ENCODE measurements at places on chromosomes 7 and 10. TPM values are rescaled to one million over a fixed set of nuclear protein-coding genes. Genes with fewer than 3 reads are reported as not detected.

Gene ACSM6
- not detected for total RNA-seq

Gene PKD2L1
- total RNA-seq: not detected

GRCh38 chr7:113294750-113295149 is 176.4 kb upstream of the SMIM30 start:
- DNase-seq: no peak

DNA sequence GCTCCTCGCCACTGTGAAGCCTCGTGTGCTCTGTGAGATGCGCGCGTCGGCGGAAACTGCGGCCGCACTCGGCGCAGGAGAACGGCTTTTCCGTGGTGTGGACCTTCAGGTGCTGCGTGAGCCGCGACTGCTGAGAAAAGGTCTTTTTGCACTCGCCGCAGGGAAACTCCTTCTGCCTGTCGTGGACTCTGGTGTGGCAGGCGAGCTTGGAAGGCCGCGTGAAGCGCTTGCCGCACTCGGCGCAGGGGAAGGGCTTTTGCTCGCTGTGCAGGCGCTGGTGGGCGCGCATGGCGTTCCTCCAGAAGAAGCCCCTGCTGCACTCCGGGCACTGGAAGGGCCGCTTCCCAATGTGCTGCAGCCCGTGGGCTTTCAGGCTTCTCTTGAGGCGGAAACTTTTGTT is 13.7 kb upstream of the ZNF786 start:
- no peak for DNase-seq

DNA sequence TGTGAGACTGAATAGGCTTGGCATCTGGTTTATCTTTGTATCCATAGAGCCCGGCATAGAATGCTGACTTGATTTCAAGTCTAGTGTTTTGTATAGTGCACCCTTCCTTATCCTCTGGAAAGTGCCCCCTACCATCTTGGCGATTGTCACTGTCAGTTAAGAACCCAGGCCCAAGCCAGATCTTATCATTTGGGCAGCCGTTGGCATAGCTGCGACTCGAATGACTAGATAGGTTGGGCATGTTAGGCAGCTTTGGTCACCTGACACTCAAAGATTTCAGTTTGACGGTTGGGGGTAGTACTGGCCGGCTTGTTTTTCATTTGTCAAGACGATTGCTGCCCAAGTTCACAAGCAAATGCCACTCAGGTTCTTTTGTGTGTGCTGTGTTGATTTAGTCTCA is 6.6 kb downstream of the NIPSNAP2 start:
- no peak for DNase-seq

Gene JAKMIP3
- total RNA-seq: 1.1 TPM

GRCh38 chr10:133324198-133324792 is 12.4 kb downstream of the CALY start:
- peak; percentile 49 for DNase-seq

Gene DDX50
- total RNA-seq: 52.6 TPM

Gene ZYX
- 48.4 TPM for total RNA-seq

GRCh38 chr10:106136175-106136574 is 1028.3 kb downstream of the SORCS1 start:
- no peak for DNase-seq

DNA sequence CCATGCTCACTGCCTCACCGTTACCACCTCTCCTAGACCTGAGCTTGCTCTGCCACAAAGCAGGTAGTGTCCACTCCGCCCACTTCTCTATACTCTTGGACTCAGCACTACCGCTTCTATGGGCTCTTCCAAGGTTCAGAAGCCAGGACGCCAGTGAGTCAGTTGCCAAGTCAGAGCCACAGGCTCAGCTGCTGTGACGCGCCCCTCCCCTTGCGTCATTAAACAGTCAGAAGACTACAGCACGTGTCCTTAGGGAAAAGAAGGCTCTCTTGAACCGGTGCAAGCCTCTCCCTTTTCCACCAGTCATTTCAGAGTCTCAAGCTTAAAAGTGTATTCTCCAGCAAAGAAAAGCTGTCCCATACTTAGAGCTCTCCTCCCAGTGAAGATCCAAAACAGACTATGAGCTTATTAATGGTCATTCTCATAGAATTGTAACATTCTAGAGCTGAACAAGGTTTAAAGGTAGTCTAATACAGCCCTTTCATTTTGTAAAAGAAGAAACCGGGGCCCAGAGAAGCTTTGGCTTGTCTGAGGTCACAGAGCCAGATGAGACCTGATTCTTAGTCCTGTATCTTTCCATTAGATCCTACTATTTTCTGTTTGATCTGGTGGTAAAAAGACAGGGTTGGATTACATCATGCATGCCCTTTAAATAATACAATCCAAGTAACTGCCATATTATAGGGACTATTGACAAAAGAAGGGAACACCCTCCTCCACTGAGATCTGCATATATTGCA is 40.9 kb upstream of the MET start:
- DNase-seq: peak; percentile 96

Gene PNLIP
- not detected for total RNA-seq

DNA sequence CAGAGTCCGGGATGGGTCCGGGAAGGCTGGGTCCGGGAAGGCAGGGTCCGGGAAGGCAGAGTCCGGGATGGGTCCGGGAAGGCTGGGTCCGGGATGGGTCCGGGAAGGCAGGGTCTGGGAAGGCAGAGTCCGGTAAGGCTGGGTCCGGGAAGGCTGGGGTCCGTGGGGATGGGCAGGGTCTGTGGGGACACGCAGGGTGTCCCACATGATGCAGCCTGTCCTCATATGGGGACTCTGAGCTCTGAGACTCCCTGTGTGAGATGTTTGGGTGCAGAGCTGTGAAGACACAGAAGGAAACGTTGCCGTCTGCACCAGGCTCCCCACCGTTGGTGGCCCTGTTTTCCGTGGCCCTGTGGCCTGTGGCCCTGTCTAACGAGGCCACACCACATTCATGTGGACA is 45.7 kb upstream of the ADGRA1 start:
- DNase-seq: no peak

- peak; percentile 84 for DNase-seq
Measured at GRCh38 chr10:44016589-44017482, 368.1 kb downstream of the CXCL12 start.

DNA sequence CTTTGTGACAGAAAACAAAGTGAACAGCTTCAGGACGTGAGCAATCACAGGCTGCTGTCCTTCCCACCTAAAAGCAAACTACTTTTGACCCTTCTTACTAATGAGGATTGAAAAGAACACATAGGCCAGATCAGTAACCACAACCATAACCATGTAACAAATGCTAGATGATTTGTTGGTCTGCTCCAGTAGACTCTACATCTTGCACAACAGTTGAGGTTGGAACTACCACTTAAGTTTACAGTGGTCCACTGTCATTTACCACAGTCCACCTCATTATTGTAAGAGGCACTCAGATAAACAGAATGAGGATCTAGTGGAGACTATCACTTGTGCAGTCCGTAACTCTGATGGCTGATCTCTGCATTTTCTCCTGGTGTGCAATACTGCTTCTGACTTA is 27.8 kb downstream of the NET1 start:
- no peak for DNase-seq

- DNase-seq: no peak
Measured at GRCh38 chr10:78269060-78269459, 235.4 kb downstream of the RPS24 start.

GRCh38 chr10:106992055-106992454 is 172.5 kb downstream of the SORCS1 start:
- no peak for DNase-seq

- DNase-seq: no peak
Measured at GRCh38 chr10:85594239-85594638, 772.4 kb downstream of the GRID1 start.

DNA sequence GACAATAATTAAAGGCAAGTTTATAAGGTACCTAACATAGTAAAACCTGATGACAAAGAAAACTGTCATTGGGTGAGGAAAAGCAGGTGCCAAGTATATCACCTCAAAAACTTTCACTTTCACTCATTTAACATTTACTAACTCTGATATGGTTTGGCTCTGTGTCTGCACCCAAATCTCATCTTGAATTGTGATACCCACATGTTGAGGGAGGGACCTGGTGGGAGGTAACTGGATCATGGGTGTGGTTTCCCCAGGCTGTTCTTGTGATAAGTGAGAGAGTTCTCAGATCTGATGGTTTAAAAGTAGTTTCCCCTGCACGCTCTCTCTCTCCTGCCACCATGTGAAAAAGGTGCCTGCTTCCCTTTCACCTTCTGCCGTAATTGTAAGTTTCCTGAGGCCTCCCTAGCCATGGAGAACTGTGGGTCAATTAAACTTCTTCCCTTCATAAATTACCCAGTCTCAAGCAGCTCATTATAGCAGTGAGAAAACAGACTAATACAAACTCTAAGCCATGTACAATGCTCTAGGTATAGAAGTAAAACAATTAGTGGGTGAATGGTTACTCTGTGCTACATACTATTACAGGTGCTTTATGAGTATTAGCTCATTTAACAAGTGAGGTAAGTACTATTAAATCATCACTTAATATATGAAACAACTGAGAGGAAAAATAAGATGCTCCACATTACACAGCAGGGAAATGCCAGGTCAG is 199.0 kb downstream of the CHCHD3 start:
- no peak for DNase-seq

Gene NUTM2E
- total RNA-seq: not detected

All from fibroblast of the aortic adventitia (primary cell).